ENCODE measurements at places on chromosomes 11 and 22.

DNA sequence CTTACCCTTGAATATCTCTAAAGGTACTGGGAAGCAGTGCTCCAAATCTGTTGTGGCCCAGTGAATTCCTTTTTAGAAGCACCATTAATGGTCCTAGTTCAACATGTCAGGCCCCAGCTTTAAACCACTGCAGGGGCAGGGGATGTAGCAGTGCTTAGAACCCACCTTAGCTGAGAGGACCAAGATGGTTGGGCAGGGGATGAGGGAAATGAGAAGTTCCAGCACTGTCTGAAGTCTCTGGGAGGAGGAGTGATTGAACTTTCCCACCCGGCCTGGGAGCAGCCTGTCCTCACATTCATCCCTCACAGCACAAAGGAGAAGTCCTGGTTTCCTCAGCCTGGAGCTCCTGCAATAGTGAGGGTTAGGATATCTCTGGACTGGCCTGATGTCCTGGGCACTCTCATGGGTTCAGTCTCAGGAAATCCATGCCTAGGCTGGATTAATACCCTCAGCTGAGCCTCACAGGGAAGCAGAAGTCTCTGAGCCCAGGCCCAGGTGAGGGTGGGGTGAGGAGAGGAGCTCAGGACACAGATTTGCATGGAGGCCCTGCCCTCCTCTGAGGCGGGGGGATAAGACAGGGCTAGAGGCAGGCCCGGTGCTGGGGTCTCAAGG, 28.6 kb upstream of the PRAME start:
- no peak for DNase-seq

- no peak for DNase-seq
These were observed 1.2 kb downstream of the P2RX3 start for GRCh38 chr11:57339328-57339727.

DNA sequence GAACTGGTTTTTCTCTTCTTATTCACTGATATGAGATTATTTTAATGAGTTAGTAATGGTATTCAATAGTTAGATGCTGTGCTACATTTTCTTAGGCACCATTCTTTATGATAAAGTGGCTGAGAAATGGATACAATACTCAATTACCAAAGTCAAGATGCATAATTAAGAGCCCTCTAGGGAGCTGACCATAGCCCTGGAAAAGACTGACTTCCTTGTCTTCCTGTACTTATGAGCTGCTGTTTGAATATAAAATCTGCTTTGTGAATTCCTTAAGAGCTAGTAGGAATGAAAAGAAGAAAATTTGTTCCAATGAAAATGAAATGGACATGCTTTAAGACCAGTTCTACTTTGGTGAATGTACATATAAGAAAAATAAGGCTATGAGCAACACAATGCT, 452.3 kb downstream of the KCNA4 start:
- no peak for DNase-seq

DNA sequence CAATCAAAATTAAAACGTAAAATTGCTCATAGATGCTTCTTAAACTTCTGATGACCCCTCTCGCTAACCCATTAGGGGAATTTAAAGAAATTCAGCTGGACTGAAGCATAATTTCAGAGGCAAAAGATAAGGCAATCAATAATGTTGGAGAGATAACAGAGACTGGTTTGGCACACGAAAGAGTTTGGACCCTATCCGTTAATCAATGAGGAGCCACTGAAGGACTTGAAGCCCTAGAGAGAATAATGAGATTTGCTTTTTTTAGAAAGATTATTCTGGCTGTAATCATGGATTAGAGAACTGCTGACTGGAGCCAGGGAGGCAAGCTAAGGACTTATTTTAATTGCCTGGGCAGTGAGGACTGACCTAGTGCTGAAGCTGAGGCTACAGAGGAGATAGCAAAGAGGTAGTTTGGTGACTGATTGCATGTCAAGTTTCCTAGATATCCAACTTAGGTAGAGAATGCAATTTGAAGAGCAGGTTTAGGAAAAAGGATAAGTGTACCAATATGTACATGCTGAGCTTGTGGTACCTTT, 11.9 kb upstream of the ARHGAP42 start:
- DNase-seq = no peak

- DNase-seq = peak; percentile 29
These were observed 19.3 kb downstream of the POLR3H start for GRCh38 chr22:41524809-41525449.

- DNase-seq = no peak
These were observed 45.0 kb downstream of the LARGE1 start for GRCh38 chr22:33875316-33875715.

DNA sequence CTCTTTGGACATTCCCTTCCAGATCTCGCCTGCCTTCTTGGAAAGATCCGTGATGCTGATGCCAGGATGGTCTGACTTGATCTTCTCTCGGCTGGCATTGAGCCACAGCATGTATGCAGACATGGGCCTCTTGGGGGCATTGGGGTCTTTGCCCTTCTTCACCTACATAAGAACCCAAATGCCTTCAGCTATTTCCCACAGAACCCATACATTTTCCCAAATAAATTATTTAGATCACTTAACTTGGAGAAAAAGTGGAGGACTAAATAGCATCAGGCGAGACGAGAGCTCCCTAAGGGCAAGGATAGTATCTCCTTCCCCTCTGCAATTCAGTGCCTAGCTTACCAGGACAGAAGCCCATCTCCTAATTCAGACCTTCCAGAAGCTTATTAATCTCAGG, 3.0 kb upstream of the TNKS1BP1 start:
- DNase-seq = no peak

- DNase-seq = no peak
These were observed 12.0 kb downstream of the ALG8 start for GRCh38 chr11:78127403-78127802.

- DNase-seq = no peak
These were observed 43.8 kb downstream of the TRIOBP start for GRCh38 chr22:37740455-37741311.

DNA sequence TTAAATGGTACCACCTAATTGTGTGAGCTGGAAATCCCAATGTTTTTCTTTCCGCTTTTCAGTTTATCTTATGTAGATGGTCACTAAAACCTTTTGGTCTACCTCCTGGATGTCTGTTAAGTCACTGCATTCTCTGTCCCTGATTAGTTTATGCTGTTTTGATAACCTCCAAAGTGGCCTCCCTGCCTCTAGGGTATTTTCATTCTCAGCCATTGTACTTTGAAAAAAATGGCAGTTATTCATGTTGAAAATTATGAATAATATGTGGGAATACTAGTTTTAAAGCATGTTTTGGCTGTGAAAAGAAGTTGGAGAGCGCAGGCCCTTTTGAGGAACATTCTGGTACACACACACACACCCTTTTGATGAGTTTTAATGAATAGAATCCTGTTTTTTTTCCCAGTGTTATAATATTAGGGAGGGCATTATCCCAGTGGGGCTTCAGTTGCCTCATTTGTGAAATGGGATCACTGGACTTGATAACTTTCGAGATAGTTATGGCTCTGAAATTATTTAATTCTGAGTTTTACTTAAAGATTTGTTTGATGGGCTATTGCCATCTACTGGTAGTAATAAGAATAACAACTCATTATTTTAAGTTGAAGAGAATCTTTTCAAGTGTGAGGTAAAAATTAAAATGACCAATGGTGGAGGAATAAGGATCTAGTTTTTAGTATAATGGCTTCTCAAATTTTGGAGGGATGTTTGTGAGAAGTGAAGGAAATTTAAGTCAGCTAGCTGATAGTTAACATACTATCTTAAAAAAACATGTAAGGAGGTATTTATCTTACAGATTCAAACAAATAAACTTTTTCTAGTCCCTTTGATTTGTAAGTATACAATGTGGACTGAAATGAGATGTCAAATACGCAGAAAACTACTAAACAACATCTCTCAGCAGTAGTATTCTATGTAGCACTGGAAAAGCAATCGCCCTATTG, 3.9 kb downstream of the FDX1 start:
- DNase-seq = no peak

DNA sequence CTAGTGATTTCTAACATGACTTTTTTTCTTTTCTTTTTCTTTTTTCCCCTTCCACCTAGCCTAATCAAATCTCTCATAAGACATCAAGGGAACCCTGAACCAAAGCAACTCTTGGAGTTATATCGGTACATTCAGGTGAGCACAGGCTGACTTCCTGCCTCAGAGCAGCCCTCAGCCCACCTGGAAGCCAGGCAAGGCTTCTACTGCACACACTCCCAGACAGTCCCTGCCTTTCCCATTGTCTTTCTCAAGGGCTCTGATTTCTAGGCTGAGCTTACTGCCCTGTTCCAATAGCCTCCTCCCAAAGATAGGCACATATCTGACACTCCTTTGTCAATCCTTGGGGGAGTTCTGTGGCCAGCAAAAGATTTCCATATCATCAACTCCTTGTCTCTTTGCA, 629.5 kb downstream of the NTM start:
- no peak for DNase-seq

- DNase-seq = no peak
These were observed 38.6 kb downstream of the GGTLC2 start for GRCh38 chr22:22682807-22683667.

- no peak for DNase-seq
These were observed 537 bp downstream of the EP300 start for GRCh38 chr22:41092847-41093411.

GRCh38 chr11:101049813-101050212, 79.8 kb downstream of the PGR start:
- no peak for DNase-seq

GRCh38 chr11:103436131-103436770, 327.0 kb downstream of the DYNC2H1 start:
- no peak for DNase-seq

DNA sequence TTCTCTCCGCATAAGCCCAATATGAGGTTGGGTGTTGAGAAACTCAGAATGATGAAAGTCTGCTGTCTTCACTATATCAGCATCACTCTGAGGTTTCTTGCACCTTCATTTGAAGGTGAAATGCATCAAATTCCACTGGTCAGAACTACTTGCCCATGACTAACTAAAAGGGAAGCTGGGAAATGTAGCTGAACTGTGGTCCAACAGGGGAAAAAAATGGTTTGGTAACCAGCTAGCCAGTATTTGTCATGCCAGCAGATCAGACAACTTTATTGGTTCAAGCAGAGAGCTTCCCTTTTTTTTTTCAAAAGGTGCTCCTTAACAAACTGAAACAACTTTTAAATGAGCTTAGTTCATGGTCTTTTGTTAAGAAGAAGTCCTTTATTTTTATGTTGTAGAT, 14.2 kb upstream of the PIK3C2A start:
- no peak for DNase-seq

DNA sequence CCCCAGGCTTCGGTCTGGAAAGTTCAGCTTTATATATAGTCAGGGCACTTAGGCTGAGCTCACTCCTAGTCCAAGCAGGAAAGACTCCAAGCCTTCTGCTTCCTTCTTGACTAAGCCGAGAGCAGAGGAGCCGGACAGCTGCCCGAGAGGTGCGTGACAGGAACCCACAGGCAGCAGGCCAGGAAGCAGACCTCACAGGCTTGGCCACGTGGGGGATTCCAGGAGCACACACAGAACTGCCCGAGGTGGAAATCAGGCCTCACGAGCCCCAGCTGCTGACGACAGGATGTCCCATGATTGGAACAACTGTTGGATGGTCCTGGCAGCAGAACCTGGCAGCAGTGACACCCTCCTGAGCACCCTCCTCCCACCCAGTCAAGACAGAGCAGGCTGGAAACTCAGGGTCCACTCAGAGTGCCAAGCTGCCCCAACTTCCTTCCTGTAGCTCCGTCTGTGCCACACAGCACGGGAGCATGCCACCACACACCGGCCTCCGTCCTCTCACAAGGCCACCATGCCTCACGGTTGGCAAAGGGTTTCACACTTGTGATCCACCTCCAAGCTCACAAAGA, 5.4 kb downstream of the PLA2G6 start:
- DNase-seq = no peak

DNA sequence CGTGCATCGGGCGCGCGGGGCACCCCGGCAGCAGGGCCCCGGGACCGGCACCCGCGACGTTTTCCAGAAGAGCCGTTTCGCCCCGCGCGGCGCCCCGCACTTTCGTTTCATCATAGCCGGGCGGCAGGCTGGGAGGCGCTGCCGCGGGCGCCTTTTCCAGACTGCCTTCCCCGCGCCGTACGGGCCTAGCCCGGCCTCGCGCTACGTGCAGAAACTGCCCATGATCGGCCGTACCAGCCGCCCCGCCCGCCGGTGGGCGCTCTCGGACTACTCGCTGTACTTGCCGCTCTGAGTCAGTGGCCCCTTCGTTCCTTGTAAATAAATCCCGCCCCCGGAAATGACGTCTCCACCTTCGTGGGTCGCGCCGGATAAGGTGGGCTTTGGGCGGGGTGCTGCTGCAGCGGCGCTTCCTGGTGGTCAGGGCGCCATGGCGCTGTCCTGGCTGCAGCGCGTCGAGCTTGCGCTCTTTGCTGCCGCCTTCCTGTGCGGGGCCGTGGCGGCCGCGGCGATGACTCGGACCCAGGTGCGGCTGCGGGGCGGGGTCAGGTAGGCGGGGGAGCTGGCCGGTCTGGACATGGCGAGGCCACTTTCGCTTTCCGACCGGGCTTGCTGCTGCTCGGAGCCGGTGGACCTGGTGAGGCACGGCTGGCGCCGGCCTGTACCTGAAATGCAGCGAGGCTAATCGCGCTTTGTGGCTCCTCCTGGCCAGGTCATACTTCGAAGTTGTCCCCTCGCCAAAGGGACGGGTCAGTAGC, at the start of gene TMEM179B:
Gene TMEM179B (plus strand): TSS at position 398 of the 755 bp plus-strand sequence. CDS start 30 bp downstream, at position 428.
- DNase-seq = peak; percentile 99

- DNase-seq = peak; percentile 83
These were observed 14.2 kb downstream of the OR52A5 start for GRCh38 chr11:5123802-5124521.

GRCh38 chr11:123362941-123363340, 67.1 kb upstream of the GRAMD1B start:
- no peak for DNase-seq

- no peak for DNase-seq
These were observed 19.2 kb upstream of the GALNT18 start for GRCh38 chr11:11640996-11641395.

DNA sequence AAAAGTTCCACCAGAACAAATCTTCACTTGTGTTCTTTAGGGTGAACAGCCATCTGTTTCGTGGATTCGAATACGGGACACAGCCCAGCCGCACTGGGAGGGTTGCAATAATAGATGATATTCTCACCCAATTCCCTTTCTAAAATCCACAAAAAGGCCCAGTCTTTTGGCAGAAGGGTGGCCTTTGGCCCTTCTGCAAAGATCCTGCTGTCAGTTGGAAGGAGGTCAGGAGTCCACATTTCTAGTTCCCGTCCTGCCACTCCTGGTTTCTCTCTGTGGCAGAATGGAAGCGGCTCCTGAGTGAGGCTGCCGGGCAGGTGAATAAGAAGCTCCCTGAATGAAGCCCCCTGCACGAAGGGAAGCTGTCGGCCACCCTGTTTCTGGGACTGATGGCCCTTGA, 11.2 kb upstream of the LINC01488 start:
- no peak for DNase-seq

- peak; percentile 56 for DNase-seq
These were observed 255 bp upstream of the SYNGR1 start for GRCh38 chr22:39349506-39349966.

- no peak for DNase-seq
These were observed 5.9 kb downstream of the LRRC32 start for GRCh38 chr11:76664578-76665061.

DNA sequence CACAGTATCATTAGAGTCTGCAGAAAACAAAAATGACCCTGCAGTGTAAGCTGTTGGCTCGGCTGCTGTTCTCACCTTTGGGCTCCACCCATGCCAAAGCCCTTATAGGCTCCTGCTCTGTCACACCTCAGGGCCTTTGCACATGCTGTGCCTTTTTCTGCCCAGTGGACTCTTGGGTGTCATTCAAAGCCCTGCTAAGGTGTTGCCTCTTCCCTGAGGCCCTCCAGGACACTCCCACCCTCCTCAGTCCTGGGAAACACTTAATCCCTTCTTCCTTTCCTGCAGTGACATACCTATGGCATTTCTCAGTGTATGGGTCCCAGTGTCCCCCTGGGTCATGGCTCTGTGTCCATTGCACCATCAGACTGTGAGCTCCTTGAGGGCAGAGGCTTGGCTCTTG, 29.1 kb upstream of the CACNG2 start:
- DNase-seq = no peak

GRCh38 chr11:32332990-32333319, 102.4 kb downstream of the WT1 start:
- no peak for DNase-seq
